K562 (cell line): ENCODE measurements at places on chromosomes 1 and 21.
A peak's percentile ranks its signal among the peaks of the same experiment; 100 is the strongest.

- peak; percentile 88 for DNase-seq
- no peaks in the 10 kb centered on the region for H3K4me1 ChIP-seq
- no peak overlapping the region for H3K4me3 ChIP-seq
These were observed 150.6 kb upstream of the ZC3H12A start for GRCh38 chr1:37323486-37324377.

DNA sequence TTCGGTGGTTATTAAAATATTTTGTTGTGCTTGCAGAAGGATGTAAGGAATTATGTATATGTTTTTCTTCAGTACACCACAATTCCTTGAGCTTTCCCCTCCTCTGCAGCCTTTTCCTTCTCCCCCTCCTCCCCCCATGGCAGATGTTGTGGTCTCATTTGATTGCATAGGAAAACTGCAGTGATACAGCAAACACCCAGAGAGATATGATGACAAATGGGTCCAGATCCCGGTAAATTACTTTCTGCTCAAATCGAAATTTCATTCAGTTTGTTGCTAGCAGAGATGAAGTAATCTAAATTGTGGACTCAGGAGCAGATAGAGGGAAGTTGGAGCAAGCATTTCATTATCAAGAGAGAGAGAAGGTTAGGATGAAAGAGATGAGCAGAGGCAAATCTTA lies 9.9 kb downstream of the LMO4 start:
- no peak overlapping the region for H3K27ac ChIP-seq
- H3K27me3 ChIP-seq: no peaks in the 10 kb centered on the region
- H3K36me3 ChIP-seq: peaks cover 59% of the 10 kb centered on the region
- H3K4me3 ChIP-seq: no peak overlapping the region

GRCh38 chr1:92764116-92764515 lies 20.8 kb downstream of the EVI5 start:
- no peak for DNase-seq
- H3K4me1 ChIP-seq: 0 out of 3 replicates have a peak, but pooled peaks cover 4% of the 10 kb centered on the region
- H3K27ac ChIP-seq: no peak overlapping the region
- H3K36me3 ChIP-seq: no peaks in the 10 kb centered on the region
- no peaks in the 10 kb centered on the region for H3K27me3 ChIP-seq

DNA sequence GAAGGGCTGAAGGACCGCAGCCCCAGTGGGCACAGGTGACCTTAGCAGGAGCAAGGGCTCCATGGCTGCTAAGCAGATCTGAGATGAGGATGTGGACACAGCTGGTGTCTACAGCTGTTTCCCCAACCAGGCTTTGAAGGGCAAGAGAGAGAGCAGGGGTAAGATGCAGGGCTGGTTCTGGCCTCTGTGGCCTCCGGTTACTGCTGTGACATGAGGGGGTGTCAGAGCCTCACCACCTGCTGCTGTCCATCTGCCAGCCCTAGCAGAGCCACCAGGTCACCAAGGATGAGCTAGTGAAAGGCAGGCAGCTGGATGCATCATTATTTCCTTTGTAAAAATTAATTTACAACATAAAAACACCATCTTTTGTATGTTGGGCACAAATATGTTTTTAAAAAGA lies 33.4 kb downstream of the OBSCN start:
- no peak for DNase-seq
- no peak overlapping the region for H3K4me3 ChIP-seq
- H3K4me1 ChIP-seq: no peaks in the 10 kb centered on the region

DNA sequence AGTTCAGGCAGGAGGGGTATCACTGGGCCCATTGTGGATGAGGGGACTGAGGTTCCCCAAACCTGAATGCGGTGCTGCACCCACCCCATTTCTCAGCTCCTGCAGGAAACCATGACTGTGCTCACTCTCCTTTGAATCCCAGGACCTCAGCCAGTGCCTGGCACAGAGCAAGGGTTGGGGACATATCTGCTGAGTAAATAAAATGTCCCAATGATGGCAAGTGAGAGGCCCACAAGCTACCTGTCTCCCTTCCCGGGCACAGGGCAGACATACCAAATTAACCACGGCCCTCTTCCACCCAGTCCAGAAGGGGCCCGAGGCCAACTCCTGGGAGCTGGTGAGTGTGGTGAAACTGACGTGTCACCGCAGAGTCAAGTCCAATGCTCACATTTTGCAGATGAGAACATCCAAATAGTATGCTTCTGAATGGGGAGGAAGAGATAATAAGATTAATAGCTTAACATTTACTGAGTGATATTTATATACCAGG lies 97.6 kb downstream of the EPHB2 start:
- peaks cover 55% of the 10 kb centered on the region for H3K27me3 ChIP-seq
- H3K27ac ChIP-seq: no peak overlapping the region
- no peaks in the 10 kb centered on the region for H3K4me1 ChIP-seq
- H3K4me3 ChIP-seq: no peak overlapping the region

GRCh38 chr1:160997323-160998038 lies 23.5 kb downstream of the F11R start:
- H3K4me3 ChIP-seq: no peak overlapping the region
- peak; percentile 67 for DNase-seq
- no peaks in the 10 kb centered on the region for H3K27me3 ChIP-seq
- H3K27ac ChIP-seq: peak overlapping the region; percentile 52

- H3K27ac ChIP-seq: peak overlapping the region; percentile 83
- peak overlapping the region; percentile 69 for H3K4me3 ChIP-seq
- H3K27me3 ChIP-seq: no peaks in the 10 kb centered on the region
- peaks cover 51% of the 10 kb centered on the region for H3K36me3 ChIP-seq
These were observed 843 bp downstream of the DIP2A start for GRCh38 chr21:46459356-46460112.

DNA sequence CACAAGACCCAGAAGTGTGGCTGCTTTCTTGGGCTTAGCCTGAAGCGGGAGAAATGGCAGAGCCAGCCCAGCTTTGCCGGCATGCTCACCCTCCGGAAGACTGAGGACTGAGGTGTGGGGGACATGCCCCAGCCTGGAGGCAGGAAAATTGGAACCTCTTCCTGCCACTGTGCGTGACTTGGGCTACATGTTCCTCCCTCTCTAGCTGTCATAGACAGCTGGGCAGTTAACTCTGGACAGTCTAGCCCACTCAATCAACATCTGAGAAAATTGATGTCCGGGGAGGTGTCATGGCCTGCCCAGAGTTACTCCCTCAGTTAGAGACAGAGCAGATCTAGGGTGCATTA lies 59.7 kb downstream of the UBE2T start:
- H3K36me3 ChIP-seq: no peaks in the 10 kb centered on the region
- no peak overlapping the region for H3K27ac ChIP-seq
- H3K4me1 ChIP-seq: no peaks in the 10 kb centered on the region
- no peak for DNase-seq

- no peak overlapping the region for H3K27ac ChIP-seq
- peaks cover 29% of the 10 kb centered on the region for H3K36me3 ChIP-seq
- H3K4me1 ChIP-seq: peaks cover 72% of the 10 kb centered on the region
- H3K27me3 ChIP-seq: no peaks in the 10 kb centered on the region
- no peak overlapping the region for H3K4me3 ChIP-seq
These were observed 19.5 kb downstream of the DYRK3 start for GRCh38 chr1:206654828-206655227.

DNA sequence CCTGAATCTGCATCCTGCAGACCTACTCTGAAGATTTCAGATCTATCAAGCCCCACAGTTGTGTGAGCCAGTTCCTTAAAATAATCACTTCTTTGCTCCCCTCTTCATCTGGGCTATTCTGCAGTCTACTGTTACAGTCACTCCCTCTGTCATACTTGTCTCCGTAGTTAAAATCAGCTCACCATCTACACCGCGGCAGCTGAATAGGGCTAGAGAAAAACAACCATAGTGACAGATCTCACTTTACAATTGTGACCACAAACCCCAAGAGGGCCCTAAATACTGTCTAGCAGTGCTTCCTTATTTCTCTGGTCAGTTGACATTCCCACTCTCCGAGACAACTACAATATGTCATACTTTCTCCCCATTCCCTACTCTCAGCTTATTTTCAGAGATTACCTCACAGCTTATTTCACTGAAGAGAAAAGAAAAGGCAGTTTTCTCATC lies 12.9 kb downstream of the DESI2 start:
- no peak overlapping the region for H3K4me3 ChIP-seq
- H3K4me1 ChIP-seq: no peaks in the 10 kb centered on the region; the same call in 1 of the 2 replicates
- DNase-seq: peak; percentile 58
- no peaks in the 10 kb centered on the region for H3K27me3 ChIP-seq

DNA sequence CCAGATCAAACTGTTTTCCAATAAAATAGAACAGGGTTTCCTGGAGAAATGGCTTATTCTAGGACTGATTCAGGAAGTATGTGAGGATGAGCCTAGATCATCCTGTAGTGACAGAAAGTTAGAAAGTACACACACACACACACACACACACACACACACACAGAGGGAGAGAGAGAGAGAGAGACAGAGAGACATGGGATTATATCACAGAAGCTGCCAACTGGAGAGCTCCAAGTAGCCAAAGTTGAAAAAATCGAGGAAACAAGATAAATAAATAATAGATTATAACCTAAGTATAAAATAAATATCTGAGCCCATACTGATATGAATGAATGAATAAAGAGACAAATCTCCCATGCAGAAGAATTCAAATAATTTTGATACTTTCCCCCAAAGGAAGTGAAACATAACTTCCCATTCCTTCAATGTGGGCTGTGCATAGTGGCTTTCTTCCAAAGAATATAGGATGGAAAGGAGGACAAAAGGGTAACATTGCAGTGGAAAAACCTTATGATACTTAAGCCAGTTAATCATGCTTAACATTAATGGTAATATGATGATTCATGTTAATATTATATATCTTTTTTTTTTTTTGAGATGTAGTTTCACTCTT lies 171.6 kb downstream of the NTPCR start:
- no peaks in the 10 kb centered on the region for H3K36me3 ChIP-seq
- H3K4me3 ChIP-seq: no peak overlapping the region

- H3K4me3 ChIP-seq: no peak overlapping the region
- H3K4me1 ChIP-seq: peaks cover 22% of the 10 kb centered on the region; the same call in 2 of the 3 replicates
- H3K36me3 ChIP-seq: no peaks in the 10 kb centered on the region
- no peaks in the 10 kb centered on the region for H3K27me3 ChIP-seq
- H3K27ac ChIP-seq: peak overlapping the region; percentile 5; the same call in 1 of the 3 replicates
These were observed 67.4 kb downstream of the SLC16A1 start for GRCh38 chr1:112888630-112889029.

DNA sequence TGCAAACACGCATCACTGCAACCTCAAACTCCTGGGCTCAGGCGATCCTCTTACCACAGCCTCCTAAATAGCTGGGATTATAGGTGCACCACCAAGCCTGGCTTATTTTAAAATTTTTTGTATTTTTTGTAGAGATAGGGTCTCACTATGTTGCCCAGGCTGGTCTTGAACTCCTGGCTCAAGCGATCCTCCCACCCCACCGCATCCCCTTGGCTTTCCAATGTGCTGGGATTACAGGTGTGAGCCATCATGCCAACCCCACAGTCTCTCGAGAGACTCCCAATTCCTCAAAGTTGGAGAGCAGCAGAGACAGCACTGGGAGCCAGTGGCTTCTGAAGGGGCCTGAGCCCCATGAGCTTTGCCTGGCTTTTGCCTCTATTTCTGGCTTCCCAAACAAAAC lies 42.7 kb downstream of the PGBD5 start:
- peaks cover 6% of the 10 kb centered on the region for H3K27me3 ChIP-seq
- no peak overlapping the region for H3K27ac ChIP-seq
- DNase-seq: no peak
- no peaks in the 10 kb centered on the region for H3K4me1 ChIP-seq
- no peak overlapping the region for H3K4me3 ChIP-seq

DNA sequence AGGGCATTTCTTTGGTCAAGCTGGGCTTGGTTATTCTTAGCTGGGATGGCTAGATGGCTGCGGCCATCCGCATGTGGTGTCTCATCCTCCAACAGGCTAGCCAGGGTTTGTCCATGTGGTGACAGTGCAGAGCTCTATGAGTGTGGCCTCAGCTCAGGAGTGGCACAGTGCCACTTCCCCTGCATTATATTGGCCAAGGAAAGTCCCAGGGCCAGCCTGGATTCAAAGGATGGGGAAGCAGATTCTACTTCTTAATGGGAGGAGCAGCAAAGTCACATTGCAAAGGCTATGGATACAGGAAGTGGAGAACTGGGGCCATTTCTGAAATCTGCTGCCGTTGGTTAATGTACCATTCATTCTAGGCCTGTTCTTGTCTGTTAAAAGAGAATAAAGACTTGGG lies 34.4 kb downstream of the STUM start:
- no peak overlapping the region for H3K4me3 ChIP-seq
- no peak overlapping the region for H3K27ac ChIP-seq
- no peaks in the 10 kb centered on the region for H3K36me3 ChIP-seq

DNA sequence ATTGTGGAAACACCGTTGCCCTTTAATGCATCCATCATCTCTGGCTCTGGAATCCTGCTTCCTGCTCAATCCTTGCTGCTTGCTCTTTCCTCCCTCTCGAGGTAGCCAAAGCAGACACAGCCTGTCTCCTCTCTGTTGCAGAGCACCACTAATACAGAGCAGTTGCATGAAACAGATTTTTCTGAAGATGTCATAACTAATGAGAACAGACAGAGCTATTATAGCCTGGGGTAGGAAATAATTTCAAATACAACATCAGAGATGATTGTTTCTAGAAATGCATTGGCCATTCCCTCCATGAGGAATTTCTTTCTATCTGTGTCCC lies 23.3 kb upstream of the ACBD6 start:
- H3K36me3 ChIP-seq: no peaks in the 10 kb centered on the region
- H3K27me3 ChIP-seq: no peaks in the 10 kb centered on the region
- H3K27ac ChIP-seq: no peak overlapping the region
- peaks cover 9% of the 10 kb centered on the region; the same call in 1 of the 2 replicates for H3K4me1 ChIP-seq
- DNase-seq: no peak
- H3K4me3 ChIP-seq: no peak overlapping the region

DNA sequence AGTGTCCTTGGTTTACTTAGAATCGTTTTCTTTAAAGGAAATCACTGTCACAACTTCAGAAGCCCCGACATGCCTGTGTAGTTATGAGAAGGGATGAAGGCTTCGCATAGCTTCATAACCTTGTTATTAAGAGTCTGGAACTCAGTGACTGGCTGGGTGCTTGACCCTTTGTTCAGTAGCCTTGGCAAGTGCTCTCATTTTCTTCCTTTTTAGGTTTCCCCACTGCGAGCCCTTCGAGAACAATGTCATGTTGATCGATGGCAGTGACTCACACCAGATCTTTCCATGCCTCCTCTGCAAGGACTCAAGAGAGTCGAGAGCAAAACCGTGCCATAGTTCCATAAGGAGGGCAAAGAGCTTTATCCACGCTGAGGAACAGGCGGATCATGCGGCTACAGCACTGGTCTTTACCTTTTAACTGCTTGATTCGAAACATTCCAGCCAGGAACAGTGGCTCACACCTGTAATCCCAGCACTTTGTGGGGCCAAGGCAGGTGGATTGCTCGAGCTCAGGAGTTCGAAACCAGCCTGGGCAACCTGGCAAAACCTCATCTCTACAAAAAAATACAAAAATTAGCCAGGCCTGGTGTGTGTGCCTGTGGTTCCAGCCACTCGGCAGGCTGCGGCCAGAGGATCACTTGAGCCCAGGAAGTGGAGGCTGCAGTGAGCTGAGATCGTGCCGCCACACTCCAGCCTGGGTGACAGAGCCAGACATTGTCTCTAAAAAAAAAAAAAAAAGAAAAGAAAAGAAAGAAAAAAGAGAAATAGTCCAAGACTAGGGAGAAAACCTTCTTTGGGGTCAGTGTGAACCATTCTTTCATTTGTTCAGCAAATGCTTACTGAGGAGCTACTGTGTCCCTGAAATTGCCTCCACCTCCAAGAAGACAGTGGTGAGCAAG lies 95.4 kb upstream of the ERRFI1 start:
- no peaks in the 10 kb centered on the region for H3K27me3 ChIP-seq
- H3K4me1 ChIP-seq: peaks cover 20% of the 10 kb centered on the region
- peak; percentile 37 for DNase-seq
